ENCODE measurements at places on chromosomes 11 and 22.

- DNase-seq, result no peak
Observed at GRCh38 chr22:22974795-22975580, 87.4 kb downstream of the IGLL5 start.

DNA sequence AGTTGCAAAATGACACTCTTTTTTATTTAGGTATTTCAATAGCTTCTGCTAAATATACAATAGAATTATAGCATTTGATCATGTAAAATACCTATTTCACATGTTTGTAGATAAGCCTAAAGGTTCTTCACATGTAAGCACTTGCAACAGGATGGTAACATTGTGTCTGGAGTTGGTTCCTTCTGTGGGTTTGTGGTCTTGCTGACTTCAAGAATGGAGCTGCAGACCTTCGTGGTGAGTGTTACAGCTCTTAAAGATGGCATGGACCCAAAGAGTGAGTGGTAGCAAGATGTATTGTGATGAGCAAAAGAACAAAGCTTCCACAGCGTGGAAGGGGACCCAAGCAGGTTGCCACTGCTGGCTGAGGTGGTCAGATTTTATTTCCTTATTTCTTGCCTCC is 246.4 kb upstream of the PDGFD start:
- no peak for DNase-seq

- no peak for DNase-seq
Observed at GRCh38 chr11:106937111-106937510, 81.2 kb downstream of the GUCY1A2 start.

DNA sequence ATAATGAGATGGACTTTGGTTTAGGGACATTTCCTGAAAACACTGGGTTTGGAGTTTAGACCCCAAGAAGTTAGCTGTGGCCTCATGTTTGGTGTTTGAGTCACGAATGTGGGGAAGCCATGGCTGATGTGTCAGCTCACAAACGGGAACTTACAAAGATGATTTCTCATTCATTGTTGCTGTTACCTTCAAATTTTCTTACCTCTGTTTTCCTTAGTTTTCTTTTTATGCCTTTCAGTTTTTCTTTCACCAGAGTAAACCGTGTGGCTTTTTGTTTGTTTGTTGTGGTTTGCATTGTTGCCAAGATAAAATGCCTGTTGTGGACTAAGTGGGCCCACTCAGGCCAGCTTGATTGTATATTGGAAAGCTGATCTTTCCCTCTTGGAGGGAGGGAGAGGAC is 89.1 kb downstream of the SWAP70 start:
- DNase-seq, result no peak

DNA sequence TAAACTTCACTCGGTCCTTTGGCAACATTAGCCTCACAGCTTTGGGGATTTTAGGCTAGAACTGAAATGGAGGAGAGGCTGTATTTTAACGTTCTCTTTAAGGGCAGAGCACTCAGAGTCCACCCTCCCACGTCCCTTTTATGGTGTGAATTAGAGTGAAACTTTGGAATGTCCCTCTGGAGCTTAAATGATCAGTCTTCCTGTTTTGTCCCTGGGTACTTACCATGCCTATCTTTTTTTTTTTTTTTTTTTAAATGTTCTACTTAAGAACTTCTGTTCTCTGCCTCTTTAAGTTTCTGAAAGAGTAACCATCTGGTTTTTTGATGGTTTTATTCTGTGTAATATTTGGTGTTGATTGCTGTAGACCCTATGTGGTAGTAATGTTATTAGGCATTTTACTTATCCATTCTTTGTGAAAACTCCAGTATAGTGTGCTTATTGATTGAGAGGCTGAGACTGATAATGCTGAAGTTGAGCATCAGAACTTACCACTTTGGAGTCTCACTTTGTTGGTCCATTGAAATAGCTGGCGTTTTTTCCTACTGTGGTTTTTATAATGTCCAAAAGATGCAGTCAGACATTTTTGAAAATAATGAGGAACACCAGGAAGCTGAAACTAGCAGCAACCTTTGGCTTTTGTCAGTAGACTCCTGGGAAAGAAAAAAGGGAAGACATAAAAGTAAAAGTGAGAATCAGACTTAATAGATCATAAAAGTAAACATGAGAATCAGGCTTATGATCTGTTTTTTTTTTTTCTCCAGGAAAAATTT is 11.6 kb downstream of the UVRAG start:
- DNase-seq, result no peak

DNA sequence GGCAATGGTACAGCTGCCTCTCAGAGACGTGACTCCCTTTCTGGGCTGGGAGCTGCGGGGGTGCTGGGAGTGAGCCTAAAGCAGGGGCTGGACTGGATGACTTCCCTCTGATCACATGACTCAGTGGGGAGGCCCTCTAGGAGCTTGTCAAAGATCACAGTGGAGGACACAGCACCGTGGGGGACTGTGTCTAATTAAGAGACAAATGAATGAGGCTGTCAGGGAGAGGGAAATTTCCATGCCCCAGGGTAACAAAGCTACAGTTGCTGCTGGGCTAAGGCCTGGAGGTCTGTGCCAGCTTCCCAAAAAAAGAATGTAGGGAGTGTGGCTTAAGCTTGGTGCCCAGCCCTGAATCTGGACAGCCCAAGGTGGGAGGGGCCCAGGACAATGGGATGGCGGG is 262.8 kb upstream of the PLET1 start:
- no peak for DNase-seq

GRCh38 chr11:834371-835316 is 1.9 kb downstream of the CD151 start:
- DNase-seq, result no peak

DNA sequence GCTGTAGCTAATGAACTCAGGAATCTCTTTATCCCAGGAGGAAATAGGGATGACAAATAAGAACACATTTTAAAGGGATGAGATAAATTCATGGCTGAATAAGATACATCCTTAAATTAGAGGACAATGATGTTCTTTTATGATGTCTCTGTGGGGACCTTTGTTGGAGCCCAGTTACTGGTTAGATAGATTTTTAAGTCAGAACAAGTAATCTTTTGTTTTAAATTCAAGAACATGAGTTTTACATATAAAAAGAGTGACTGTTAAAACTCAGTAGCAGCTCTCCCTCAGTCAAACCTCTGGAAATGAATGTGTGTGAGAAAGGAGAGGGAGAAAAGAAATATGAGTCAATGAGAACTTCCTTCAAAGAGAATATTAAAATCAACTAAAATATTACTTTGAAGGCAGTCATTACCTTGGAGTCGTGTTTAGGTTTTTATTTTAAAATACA is 241.6 kb downstream of the SWAP70 start:
- DNase-seq, result no peak

GRCh38 chr11:133749841-133750240 is 95.5 kb downstream of the SPATA19 start:
- DNase-seq, result no peak

DNA sequence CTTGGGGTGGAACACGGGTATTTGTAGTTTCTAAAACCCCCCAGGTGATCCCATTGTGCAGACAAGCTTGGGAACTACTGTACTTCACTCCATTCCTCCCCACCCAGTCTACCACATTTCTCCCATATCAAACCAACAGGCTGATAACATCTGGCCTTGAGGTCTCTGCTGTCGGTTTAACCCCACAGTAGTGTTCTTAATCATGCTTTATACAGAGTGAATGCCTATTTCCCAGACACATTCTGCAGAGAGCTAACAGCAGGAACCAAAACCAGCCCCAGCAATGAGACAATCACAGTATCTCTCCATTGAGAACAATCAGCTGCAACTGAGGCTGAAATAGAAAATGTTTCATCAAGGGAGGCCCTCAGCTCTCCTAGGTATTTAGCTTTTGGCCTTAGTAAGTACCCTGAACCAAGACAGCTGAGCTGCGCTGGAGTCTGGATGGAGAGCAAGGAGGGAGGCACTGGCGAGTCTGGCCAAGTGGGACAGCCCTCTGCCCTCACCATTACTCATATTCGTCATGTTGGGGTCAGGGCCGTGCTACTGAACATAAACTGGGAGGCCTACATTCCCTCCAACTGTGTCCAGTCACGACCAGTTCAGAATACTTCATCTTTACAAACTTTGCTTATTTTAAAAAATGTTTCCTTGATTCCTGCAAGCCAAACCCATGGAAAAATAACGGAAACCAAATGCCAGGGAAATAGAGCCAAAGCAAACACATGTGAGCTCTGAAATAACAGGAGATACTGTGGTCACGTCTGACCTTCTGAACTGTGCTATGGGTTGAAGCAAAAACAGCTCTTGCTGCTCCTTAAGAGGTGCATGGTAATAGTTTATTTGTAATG is 81.0 kb downstream of the CCDC34 start:
- no peak for DNase-seq

DNA sequence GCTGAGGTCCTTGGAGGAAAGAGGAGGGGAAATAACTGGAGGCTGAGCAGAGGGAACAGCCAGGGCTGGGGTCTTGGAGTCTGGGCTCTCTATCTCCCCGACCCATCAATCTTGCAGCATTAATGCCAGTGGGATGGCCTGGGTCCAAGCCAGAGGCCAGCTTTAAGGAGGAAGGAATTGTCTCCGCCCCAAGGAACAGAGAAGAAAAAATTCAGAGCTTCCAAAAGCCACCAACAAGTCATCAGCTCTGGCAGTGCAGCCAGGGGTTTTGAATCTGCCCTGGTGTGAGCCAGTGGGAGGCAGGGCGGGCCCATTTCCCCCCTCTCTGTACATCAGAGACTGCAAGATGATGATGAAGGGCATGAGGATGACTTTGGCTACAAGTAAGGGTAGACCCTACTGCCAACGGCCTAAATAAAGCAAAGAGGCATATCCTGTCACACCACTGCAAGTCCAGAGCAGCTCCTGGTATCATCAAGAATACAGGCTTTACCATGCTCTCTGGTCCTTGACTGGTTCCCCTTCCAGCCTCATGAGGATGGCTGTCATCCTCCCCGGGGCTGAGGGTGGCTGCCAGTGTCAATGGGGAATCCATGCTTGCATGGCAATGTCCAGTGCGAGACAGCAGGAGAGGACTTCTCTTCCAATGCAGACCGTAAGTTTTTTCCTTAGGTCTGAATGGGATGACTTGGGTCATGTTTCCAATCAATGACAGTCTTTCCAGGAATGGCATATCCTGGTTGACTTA is 34.4 kb downstream of the LRRC32 start:
- DNase-seq, result no peak

DNA sequence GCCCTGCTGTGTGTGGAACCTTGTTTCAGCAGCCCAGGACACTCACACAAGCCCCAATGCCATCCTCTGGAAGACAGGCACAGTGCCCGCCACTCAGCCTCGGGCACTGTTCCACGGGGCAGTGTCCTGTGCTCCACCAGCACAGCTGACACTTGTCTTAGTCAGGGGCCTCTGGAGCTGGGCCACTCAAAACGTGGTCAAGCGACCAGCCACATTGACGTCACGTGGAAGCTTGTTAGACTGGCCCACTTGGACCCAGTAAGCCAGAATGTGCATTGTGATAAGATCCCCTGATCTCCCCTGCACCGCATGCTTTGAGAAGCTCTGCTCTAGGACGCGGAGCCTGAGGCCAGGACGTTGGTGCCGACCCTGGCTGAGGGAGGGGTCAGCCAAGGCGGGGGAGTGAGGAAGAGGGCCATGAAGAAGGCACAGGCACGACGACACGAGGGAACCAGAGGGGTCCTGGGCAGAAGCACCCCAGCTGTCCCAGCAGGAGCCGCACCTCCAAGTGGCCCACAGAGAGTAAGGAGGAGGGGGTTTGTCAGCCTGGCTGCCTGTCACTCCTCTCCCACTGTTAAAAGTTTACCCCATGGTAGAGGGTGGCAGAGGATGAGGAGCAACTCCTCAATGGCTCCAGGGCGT is 64.6 kb downstream of the LINC01488 start:
- DNase-seq, result peak; percentile 65

DNA sequence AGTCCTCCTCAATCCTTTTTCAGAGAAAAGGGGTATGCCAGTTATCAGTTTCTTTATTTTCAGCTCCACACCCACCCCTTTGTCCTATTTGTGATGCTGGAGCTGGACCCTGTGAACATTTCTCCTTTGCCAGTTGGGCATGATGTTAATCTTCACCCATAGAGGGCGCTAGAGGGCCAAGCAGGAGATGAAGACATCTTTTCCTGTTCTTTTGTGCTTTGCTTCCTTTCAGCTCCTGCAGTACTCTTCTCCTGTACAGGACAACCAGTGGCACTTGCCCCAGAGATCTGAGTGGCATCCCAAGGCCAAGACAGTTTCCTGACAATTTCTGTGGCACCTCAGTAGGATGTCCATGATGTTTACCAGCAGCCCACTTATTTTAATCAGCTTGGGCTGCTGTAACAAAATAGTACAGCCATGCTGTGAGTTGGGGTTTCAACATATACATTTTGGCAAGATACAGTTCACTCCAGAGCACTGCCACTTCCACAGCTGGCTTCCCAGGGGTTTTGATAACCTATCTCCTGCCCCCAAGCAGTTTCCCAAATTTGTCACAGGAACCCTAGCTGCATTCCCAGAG is 4.6 kb downstream of the SAA2 start:
- no peak for DNase-seq

DNA sequence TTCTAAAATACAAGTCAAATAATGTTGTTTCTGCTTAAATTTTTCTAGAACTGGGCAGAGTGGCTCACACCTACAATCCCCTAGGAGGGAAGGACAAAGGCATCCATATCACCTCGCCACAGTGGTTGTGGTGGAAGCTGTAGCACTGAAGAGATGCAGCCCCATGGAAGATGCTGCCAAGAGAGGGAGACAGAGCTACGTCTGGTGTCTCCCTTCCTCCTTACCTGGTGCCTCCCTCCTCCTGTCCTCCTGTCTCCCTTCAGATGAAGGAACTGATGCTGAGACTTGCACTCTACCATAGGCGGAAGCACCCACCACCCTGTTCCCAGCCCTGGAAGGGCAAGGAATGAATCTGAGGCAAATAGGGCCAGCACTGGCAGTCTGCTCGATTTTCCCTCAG is 22.3 kb downstream of the MMP27 start:
- no peak for DNase-seq

GRCh38 chr11:45321031-45321595 is 35.0 kb upstream of the SYT13 start:
- no peak for DNase-seq

DNA sequence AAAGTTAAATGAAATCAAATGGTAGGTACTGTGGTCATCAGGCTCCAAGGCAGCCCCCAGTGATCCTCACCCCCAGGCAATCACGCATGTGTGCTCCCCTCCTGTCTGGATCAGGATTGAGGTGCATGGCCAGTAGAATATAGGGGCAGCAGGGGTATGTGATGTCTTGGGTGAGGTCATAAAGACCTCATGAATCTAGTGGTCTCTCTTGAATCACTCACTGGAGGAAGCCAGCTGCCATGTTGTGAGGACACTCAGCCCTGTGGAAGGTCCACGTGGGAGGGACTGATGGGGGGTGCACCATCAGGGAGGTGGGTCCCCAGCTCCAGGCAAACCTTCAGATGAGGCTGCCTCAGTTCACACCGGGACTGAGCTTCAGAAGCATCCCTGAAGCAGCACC is 6.8 kb upstream of the IL17REL start:
- DNase-seq, result peak; percentile 30

- DNase-seq, result no peak
Observed at GRCh38 chr11:58659910-58660570, 37.6 kb downstream of the CNTF start.

DNA sequence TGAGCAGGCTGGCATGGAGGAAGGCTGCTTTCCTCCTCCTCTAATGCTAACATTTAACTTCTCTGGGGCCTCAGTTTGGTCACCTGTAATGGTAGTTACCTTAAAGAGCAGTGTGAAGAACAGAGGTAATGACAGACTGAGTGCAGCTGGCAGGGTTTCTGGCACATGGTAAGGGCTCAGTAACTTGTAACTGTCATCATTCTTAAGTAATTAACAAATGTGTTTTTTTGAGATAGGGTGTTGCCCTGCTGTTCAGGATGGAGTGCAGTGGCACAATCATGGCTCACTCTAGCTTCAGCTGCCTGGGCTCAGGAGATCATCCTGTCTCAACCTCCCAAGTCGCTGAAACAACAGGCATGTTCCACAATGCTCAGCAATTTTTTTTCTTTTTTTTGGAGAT is 242.0 kb upstream of the SYN3 start:
- DNase-seq, result no peak
